HFFc6 (cell line): ENCODE measurements at places on chromosomes 6 and 20. TPM values are rescaled to one million over a fixed set of nuclear protein-coding genes. Genes with fewer than 3 reads are reported as not detected.
A peak's percentile ranks its signal among the peaks of the same experiment; 100 is the strongest.

The SHLD1 gene
- total RNA-seq: 3.5 to 6.2 TPM (median 4.3 TPM) in 3 replicates

The MUCL3 gene
- not detected in 3 replicates for total RNA-seq

DNA sequence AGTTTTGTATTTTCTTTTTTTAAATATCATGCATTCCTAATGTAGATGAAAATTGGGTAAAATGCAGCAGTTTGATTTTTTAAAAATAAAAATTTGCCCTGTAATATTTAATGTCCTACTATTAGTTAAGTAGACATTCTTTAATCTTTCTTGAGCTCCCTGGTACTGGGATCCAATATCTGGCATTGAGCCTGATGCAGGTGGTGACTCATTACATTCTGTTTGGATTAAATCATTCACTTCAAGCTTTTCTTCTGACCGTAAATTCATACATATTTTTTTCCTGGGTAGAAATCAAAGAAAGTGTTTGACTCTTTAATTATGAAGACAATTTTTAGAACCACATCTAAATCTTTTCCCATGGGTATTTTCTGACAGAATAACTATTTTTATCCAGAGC, 768.8 kb upstream of the SLC35B3 start:
- DNase-seq: peak; percentile 70
- no peak overlapping the region for H3K27ac ChIP-seq
- H3K4me3 ChIP-seq: no peak overlapping the region

The PPIL6 gene
- total RNA-seq: 0.44 to 0.48 TPM (median 0.44 TPM) in 3 replicates

The TTLL9 gene
- not detected in 3 replicates for total RNA-seq

- no peak overlapping the region for H3K4me3 ChIP-seq
- H3K36me3 ChIP-seq: peaks cover 11% of the 10 kb centered on the region
- H3K27ac ChIP-seq: no peak overlapping the region
- DNase-seq: peak; percentile 12
- peaks cover 5% of the 10 kb centered on the region for H3K27me3 ChIP-seq
These were observed 11.0 kb downstream of the MMP24 start for GRCh38 chr20:35237486-35237885.

- DNase-seq: peak; percentile 57
- H3K27me3 ChIP-seq: no peaks in the 10 kb centered on the region
- no peak overlapping the region for H3K27ac ChIP-seq
- peaks cover 6% of the 10 kb centered on the region; the same call in 1 of the 2 replicates for H3K4me1 ChIP-seq
- no peaks in the 10 kb centered on the region for H3K36me3 ChIP-seq
These were observed 71.7 kb downstream of the RCAN2 start for GRCh38 chr6:46419576-46420002.

- peaks cover 55% of the 10 kb centered on the region for H3K4me1 ChIP-seq
- H3K4me3 ChIP-seq: no peak overlapping the region
- peak overlapping the region; percentile 9 for H3K27ac ChIP-seq
- peaks cover 6% of the 10 kb centered on the region for H3K27me3 ChIP-seq
These were observed 94.5 kb downstream of the ARHGAP18 start for GRCh38 chr6:129615496-129615895.

- H3K36me3 ChIP-seq: no peaks in the 10 kb centered on the region
- H3K27me3 ChIP-seq: no peaks in the 10 kb centered on the region
These were observed 774.3 kb downstream of the QKI start for GRCh38 chr6:164188861-164189260.

DNA sequence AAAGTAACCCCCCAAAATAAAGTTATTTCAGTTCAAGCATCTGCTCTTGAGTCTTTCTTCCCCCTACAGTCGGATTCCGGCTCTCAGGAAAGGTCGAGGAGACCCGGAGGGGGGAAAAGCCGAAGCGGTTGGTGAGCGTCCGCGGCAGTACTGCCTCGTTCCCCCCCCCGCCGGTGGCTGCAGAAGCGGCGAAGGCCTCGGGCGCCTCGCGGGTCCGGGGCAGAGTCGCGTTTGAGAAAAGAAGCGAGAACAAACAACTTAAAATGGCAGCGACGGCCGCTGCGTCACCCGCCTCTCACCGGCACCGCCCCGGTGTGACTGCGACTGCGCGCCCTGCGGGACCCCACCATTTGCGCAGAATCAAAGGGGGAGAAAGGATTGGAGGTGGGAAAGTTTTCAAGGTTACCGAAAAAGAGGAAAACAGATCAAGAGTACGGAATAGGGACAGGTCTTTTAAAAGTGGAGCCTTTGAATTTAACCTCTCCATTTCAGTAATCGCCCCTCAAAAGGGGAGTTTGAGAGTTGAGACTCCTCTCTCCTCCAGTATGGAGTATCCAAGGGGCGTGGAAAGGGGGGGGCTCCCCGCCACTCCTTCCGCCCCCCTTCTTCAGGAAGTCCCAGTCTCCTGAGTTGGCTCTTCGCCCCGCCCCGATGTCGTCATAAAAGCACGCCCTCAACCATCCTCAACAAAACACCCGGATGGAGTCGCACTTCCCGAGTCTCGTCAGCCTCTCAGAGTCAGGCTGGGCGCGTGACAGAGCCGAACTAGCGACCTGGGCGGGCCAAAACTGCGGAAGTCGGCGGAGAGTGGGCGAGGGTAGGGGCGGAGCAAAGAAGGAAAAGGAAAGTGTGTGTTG, 1.9 kb upstream of the C6orf62 start:
- DNase-seq: peak; percentile 100
- peaks cover 40% of the 10 kb centered on the region for H3K4me1 ChIP-seq
- peaks cover 14% of the 10 kb centered on the region for H3K27me3 ChIP-seq
- peak overlapping the region; percentile 100 for H3K27ac ChIP-seq
- peaks cover 39% of the 10 kb centered on the region for H3K36me3 ChIP-seq

DNA sequence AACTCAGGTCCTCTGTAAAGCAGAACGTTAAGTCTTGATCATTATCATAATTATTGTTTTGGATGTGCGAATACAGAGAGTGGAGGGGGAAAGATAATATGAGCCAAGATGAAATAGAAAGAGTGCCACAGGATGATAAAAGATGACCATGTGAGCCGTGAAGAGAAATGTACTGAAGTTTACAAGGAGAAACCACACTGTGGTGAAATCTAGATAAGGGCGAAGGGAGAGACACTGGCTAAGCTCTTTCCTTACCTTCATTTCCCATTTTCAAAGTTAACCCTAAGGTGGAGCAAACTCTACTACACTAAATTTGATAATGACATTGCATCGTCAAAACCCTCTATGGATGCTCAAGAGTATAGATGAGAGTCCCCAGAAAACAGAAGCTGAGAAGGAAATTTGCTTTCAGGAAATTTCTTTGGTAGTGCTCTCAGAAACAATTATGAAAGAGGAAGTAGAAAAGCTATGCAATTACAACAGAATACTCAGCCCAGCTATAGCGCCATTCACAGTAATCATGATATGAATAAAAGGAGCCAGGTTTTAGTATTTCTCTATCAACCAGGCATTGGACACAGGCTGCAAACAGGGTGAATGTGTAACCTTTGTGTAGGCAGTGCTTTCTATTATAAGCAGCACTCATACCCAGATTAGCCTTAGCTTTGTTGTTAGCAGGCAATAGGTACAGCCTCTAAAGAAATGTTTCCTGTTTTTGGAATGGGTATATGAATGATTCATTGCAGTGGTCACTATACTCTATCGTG, 1080.7 kb downstream of the GRIK2 start:
- DNase-seq: no peak
- no peaks in the 10 kb centered on the region for H3K36me3 ChIP-seq
- no peak overlapping the region for H3K4me3 ChIP-seq
- H3K27ac ChIP-seq: no peak overlapping the region
- no peaks in the 10 kb centered on the region for H3K4me1 ChIP-seq
- no peaks in the 10 kb centered on the region for H3K27me3 ChIP-seq
